Fibroblast of lung (primary cell): ENCODE measurements at places on chromosomes 2 and 18.

GRCh38 chr2:132547090-132547687 is 122.8 kb downstream of the LYPD1 start:
- DNase-seq = peak; percentile 80

GRCh38 chr2:203246646-203247045 is 7.8 kb downstream of the CYP20A1 start:
- no peak for DNase-seq

- DNase-seq = no peak
Observed at GRCh38 chr2:235668782-235669181, 174.9 kb downstream of the AGAP1 start.

GRCh38 chr2:64246962-64247361 is 102.7 kb upstream of the PELI1 start:
- DNase-seq = no peak

- peak; percentile 9 for DNase-seq
Observed at GRCh38 chr2:73243884-73244570, 9.9 kb downstream of the CCT7 start.

DNA sequence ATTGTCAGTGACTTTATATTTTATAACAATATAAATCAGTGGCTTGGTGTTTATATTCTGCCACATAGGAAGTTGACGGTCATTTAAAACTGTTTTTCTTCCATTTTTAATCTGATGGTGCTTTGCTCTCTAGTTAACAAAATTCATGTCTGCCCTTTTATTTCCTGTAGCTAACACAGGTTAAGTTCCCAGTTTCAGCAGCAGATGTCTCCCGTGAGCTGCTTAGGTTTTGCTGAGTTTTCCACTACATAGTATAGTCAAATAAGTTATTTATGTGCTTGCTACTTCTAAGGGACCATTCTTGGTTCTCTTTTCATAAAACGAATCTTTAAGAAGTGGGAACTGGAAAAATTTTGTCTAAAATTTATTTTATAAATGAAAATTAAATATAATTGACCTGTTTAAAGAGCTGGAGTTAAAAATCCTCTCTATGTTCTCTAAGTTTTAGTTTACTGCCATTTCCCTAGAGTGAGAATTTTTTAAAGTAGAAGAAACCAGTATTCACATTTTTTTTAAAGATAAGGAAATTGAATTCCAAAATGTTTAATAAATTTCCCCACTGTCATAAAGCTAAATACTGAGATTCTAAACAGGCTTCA is 20.6 kb downstream of the HTR2B start:
- DNase-seq = peak; percentile 48

DNA sequence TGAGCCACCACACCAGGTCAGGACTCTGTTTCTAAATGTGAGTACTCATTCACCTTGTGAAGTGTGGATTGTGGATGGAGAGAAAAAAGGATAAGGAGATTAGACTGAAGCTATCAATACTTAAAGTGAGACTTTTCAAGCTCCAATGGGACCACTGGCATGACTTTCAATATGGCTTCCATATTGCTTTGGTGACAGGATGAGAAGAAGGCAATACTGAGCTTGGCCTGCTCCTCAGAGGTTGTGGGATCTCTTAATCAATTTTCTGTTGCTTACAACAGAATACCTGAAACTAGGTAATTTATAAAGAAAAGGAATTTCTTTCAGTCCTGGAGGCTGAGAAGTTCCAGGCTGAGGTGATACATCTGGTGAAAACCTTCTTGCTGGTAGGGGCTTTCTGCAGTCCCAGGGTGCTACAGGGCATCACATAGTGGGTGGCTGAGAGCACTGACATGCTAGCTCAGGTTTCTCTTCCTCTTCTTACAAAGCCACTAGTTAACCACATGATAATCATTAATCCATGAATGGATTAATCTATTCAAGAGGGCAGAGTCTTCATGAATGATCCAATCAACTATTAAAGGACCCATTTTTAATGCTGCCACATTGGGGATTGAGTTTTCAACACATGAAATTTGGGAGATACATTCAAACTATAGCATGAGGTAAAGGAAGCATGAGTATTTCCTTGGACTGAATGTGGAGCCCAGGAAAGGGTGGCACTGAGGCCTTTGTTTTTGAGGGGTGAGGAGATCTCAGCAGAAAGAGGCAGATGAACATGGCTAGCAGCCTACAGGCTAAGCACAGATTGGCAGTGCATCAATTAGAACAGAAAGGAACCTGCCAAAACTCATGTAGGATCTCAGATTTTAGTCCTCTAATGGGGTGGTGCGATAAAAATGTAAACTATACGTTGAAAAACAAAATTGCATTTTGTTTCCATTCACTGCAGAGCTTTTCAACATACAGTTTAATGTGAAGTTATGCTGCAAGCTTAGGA is 274.5 kb downstream of the PIK3C3 start:
- DNase-seq = no peak

GRCh38 chr2:144330951-144331673 is 188.8 kb downstream of the ZEB2 start:
- peak; percentile 15 for DNase-seq

DNA sequence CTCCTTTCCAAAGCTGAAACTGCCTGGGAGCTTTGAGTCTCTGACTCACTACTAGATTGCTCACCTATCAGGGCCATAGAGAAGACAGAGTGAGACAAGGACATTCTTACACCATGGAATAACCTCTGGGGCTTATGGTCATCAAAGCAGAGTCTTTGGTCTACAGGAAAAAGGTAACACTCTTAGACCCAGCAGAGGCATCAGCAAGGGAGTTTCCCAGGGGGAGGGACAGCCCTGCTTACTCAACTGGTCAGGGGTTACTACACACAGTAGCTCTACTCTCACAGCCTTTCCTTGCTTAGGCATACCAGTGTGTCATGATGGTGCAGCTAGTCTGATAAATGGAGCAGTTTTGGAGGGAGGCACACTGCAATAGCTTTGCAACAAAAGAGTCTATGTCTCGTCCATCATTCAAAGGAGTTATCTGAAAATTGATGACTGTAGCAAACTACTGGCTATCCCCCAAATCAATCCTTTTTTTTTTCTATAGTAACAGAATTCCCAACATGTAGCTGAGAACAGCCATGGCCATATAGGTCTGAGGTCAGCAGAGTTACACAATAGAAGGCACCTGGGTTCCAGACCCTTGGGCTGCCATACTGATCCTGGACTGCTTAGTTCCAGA is 22.4 kb upstream of the CD28 start:
- peak; percentile 97 for DNase-seq

DNA sequence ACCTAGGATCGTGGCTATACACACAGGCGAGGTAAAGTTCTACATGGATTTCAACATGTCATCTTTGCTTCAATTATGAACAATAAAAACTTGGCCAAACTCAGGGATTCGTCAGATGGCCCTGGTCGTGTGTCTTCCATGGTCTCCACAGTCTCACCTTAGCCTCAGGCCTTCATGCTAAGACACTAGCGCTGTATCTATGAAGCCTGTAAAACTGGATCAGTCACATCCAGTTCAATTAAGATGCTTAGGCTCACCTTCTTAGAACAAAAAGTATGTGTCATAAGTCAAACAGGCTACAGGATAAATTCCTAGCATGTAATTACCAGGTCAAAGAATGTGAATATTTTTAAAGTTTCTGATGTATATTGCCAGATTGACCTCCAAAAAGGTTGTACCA is 113.7 kb upstream of the NRP2 start:
- no peak for DNase-seq

- no peak for DNase-seq
Observed at GRCh38 chr2:224601923-224602322, 16.8 kb upstream of the CUL3 start.

DNA sequence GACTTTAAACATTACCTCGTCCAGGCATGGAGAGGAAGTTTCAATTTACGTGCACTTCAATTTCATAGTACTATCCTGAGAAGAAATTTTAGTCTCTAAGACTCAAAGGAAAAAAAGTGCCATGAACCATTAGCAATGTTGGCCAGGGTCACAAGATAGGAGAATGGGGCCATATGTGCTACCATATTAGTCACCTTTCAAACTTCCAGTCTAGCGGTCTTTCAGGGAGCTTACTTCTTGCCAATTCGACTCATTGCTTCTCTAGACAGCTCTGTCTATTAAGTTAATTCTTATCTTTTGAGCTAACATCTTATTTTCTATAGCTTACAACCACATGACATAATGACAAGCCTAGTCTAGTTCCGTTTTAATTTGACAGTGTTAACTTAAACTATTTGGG is 129.1 kb downstream of the ANKRD44 start:
- DNase-seq = peak; percentile 88

DNA sequence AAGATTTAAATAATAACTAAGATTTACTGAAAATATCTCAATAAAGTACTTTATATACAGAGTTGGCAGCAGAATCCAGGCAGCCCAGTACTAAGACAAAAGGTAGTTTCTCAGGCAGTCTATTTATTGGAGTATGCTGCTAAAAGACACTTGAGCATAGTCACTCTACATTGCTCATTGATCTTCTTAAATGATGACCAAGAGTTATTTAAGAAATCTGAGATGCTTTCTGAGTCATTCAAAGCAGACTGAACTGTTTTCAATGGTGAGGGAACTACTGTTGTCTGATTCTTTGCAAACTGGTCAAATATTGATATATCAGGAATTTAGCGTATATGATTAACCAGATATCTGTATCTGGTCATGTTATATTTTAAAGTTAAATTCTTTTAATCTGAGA is 133.6 kb downstream of the PHLPP1 start:
- peak; percentile 53 for DNase-seq

- no peak for DNase-seq
Observed at GRCh38 chr2:38960609-38961320, 71.1 kb downstream of the ARHGEF33 start.

DNA sequence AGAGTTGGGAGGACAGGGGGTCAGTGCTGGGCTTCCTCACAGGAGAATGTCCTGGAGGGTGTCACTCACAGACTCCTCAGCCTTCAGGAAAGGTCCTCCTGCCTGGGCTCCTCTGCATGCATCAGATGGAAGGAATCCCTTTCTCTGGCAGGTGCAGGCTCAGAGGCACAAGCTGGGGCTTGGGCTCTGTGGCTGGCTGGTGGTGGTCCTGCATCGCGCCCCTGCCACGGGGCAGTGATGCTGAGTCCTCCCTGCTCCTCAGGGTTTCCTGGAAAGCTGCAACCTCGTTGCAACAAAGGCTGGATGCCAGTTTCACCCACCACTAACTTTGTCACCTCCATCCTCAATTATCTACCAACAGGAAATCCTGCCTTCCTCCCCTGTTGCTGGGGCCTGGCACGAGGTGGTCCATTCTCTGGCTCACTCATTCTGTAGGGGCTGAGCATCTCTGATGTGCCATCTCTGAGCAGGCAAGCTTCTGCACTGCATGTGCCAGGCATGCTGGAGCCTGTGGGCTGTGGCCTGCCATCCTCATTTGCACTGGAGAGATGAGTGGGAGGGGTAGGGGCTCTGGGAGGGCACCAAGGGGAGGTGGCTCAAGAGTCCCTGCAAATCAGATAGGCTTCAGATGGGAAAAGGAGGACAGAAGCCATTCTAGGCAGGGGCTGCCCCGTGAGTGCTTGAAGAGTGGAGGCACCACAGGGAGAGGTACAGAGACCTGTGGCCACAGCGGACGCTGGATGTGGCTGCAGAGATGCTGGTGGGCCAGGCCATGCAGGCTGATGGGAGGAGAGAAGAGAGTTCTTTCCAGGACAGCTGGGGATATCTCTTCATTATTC is 272.6 kb upstream of the HS6ST1 start:
- no peak for DNase-seq

- DNase-seq = no peak
Observed at GRCh38 chr2:64023485-64024258, 4.4 kb upstream of the VPS54 start.

DNA sequence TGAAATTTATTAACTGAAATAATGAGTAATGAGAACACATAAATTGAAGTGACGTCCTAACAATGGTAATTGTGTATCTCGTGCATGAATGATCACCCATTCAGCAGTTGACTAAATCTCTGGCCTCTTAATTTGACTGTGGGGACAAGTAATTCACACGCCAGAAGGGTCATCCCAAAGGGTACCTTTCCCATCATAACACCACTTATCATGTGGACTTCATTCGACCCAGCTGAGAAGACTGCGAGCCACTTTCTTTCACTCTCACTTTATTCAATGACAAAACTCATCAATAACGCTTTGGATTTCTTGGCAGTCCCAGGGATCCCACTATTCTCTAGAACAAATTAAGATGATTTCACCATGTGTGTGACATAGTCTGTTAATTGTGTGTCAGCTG is 62.7 kb upstream of the LYPD1 start:
- DNase-seq = no peak

DNA sequence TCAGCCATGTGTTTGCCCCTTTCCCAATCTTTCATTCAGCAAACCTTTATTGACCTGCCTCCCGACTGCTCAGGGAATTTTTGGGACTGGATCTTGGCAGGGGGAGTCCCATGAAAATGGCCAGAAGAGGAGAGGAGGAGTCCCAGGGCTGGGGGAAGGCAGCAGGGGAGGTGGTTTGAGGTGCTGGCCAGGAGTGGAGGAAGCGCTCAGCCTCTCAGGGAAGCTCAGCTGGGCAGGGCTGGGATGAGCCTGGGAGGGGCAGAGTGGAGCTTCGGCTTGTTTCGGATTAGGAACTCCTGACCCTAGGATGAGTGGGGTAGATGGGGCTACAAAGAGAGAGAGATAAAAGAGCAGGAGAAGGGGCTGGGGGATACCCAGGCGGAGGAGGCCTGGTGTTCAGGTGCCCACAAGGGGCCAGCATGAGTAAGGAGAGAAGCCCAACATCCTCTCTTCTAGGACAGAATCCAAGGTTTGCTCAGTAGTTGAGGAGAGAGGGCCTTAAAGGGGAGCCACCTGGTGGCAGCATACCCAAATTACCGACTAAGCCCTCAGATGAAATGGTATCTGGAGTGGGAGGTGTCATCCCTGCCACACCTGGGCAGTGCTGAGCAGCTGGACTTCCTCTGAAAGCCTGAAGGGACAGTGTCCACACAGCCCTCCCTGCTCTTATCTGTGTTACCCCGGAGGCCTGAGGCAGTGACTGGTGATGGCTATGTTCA is 91.1 kb downstream of the INHBB start:
- peak; percentile 7 for DNase-seq

DNA sequence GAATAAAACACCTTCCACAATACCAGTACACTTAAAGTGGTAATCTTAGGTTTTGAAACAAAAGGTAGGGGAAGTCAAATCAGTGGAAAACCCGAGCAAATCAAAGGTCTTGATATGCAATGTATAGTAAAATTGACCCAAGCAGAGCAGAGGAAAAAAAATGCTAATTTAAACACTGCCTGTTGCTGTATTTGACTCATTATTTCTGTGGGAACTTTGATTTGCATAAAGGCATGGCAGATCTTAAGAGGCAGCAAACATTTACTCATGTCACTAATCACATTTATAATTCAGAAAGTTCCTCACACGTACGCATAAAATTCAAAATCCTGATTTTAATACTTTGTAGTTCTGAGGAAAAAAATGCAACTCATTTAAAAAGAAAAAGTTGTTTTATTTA is 64.4 kb downstream of the IKZF2 start:
- DNase-seq = no peak

DNA sequence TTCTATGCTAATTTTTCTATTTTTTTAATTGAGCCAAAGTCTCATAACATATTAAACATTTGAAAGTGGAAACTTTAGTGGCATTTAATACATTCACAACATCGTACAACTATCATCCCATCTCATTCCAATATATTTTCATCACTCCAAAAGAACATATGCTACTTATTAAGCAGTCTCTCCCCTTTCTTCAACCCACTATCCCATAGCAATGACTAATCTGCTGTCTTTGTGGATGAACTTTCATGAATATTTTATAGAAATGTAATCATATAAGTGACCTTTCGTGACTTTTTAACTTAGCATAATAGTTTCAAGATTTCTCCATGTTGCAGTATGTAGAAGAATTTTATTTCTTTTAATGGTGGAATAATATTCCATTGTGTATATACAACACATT is 90.3 kb downstream of the CCDC178 start:
- no peak for DNase-seq

GRCh38 chr2:175010848-175011254 is 5.7 kb upstream of the CHN1 start:
- DNase-seq = no peak
